ENCODE measurements at places on chromosomes 16 and 17.
A peak's percentile ranks its signal among the peaks of the same experiment; 100 is the strongest.

DNA sequence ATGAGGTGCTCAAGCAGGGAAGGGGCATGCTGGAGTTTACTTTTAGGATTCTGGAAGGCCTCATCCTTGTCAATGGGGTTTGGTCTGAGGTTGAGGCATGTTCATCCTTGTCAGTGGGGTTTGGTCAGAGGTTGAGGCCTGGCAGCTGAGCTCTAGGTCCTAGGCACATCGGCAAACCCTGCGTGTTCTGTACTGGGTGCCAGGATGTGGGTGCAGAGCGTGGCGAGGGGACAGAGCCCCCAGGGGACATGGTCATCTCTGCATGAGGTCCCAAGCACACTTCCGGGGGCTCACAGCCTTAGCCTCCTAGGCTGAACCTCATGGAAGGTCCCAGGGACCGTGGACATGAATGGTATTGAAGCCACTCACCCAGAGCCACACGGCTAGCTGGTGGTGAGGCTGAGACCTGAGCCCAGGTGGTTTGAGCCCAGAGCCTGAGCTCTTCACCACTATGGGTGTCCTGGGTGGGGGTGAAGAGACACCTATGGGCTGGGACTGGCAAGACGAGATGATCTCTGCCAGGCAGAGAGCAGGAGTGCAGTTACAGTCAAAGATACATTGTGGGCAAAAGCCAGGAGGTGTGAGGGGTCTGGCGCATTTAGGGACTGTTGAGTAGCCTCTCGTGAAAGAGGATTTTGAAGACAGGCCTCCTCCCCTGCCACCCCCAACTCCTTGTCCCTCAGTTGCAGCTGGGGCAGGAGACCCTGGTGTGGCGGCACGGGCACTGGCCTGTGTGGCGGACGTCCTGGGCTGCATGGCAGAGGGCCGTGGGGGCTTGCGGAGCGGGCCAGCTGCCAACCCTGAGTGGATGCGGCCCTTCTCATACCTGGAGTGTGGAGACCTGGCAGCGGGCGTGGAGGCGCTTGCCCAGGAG is 19.3 kb downstream of the FCSK start:
- DNase-seq: no peak

- no peak for DNase-seq
Measured at GRCh38 chr16:58236831-58237230, 38.9 kb upstream of the CSNK2A2 start.

- DNase-seq: no peak
Measured at GRCh38 chr16:56525236-56525635, 5.4 kb upstream of the BBS2 start.

GRCh38 chr17:7558544-7559319 is at the start of gene TNFSF13:
Gene TNFSF13, plus strand, starts transcription at chr17:7558750. Its CDS starts 290 bp downstream, at chr17:7559040.
- no peak for DNase-seq

- DNase-seq: peak; percentile 20
Measured at GRCh38 chr17:65593855-65594845, 32.7 kb upstream of the AXIN2 start.

DNA sequence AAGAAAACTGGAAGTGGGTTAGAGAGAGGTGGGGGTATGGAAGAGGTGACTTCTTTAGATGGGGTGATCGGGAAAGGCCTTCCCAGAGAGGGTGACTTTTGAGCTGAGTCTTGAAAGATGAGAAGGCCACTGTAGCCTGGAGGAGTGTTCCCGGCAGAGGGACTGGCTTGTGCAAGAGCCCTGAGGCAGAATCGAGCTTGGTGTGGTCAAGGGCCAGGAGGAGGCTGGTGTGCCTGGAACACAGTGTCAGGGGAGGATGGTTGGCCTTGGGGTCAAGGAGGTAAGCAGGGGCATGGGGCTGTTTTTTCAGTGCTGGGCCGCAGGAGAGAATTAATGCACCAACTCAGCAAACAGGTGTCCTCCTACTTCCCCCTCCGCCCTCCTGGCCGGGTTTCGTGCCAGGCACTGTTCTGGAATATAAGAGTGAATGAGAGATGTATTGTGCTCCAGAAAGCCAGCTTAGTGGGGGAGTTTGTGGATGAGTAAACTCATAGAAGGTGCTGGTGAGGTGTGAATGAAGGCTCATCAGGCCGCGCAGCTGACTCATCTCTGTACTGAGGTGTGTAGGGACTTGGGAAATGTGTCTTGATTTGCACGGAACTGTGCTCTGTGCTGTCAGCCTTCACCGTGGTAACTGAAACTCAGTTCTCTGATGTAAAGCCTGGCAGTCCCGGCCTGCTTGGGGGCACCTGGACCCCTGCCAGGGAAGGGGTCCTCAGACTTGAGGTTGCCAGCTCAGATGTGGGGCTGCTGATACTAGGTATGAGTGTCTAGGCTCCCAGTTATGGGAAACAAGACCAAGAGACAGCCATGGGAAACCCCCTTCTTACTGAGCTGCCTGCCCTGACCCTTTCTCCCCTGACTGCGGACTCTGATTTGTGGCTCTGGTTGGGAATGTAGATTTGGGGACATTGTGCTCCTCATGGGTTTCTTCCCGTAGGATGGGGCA is 15.3 kb downstream of the KSR1 start:
- no peak for DNase-seq

GRCh38 chr17:55342800-55343585 is 78.2 kb downstream of the HLF start:
- DNase-seq: no peak

- no peak for DNase-seq
Measured at GRCh38 chr16:17083628-17084027, 387.1 kb downstream of the XYLT1 start.

Measured in common myeloid progenitor, CD34-positive (primary cell).